Activated CD4-positive, alpha-beta T cell treated with anti-CD3 and anti-CD28 coated beads for 4 hours (primary cell): ENCODE measurements at places on chromosomes 1 and 21.
A peak's percentile ranks its signal among the peaks of the same experiment; 100 is the strongest.

- DNase-seq: no peak
These were observed 79.8 kb upstream of the LRRC8B start for GRCh38 chr1:89444791-89445190.

- DNase-seq: peak; percentile 60
These were observed 25.9 kb upstream of the DNAJC11 start for GRCh38 chr1:6727535-6727934.

DNA sequence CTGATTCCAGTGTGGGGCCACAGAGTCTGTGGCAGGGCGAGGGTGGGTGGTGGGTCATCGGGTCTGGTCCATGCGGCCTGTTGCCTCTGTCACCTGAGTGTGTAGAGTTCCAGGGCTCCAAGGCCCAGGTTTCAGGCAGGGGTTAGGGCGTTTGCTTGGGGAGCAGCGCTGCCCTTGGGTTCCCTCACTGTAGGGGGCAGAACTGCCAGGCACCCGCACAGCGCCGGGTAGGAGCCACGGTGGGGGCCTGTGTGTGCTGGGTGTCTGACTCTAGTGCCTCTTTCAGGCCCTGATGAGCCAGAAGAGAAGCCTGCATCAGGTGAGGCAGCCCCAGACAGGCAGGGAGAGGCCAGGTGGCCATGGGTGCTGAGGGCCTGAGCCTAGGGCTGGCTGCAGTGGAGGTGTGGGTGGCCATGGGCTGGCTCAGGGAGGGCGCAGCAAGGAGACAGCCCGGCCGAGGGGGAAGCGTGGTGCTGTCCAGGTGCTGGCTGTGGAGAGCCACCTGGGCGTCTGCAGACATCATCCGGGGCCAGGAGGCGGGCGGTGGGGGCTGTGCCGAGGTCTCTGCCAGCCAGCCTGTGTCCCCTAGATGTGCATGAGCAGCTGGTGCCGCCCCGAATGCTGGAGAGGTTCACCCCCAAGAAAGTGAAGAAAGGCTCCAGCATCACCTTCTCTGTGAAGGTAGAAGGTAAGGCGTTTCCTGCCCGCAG, 72.3 kb downstream of the TRIM11 start:
- DNase-seq: no peak

DNA sequence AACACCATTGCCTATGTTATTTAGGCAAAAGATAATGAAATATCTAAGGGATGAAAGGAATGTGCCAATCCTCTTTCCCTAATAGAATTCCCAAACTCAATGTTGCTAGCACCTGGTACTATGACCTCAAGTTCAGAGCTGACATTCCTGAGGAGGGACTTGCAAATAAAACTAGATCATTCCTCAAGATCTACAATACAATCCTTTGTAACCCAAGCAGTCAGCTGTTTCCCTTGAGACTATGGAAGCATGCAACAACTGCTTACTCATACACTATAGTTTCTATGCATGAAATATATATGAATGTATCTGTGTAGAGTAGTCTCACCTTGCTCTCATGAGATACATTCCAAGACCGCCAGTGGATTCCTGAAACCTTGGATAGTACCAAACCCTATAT, 65.0 kb downstream of the ABL2 start:
- no peak for DNase-seq

- no peak for DNase-seq
These were observed 710 bp upstream of the PRPF3 start for GRCh38 chr1:150320667-150320978.

DNA sequence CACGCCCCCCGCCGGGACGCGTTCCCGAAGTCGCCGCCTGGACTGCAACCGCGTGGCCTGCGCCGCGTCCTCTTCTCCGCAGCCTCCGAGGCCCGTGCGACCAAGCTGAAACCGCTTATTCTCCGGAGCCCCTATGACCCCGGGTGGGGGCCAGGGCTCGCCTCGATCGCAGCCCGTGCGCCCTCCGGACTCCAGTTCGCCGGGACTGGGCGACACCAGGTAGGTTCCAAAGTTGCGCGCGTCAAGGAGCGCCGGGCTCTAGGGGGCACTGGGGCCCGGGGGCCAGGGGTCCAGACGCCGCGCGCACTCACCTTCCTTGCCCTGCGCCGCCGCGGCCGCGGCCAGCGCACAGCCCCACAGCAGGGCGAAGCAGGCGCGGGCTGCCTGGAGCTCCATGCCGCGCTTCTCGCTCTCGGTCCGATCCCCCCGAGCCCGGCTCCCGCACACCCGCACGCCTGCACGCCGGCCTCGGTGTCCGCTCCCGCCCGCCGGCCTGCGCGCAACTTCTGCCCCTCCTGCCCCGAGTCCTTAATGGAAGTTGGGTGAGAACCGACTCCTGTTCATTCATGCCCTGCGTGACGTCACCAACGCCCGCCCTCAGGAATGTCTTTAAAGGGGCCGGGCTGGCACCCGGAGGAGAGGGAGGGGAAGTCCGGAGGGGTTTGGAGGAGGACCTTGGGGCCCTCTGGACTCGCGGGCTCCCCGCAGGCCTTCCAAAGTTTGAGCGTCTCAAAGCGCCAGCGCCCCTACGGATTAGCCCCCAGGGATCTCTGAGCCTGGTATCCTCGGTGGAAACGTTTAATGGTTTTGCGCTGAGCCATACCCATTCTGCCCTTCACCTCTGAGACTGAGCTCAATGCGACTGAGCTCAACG, at the start of gene EPHA2:
TSS of gene EPHA2 (minus strand) at position 533 of the 874 bp plus-strand sequence. CDS start at position 396, 137 bp downstream.
- no peak for DNase-seq

- no peak for DNase-seq
These were observed 209.5 kb upstream of the C1orf174 start for GRCh38 chr1:4109628-4109940.

GRCh38 chr1:96002201-96002600, 719.4 kb upstream of the PTBP2 start:
- DNase-seq: no peak

GRCh38 chr21:29658934-29659203, 280.9 kb downstream of the GRIK1 start:
- no peak for DNase-seq

GRCh38 chr1:160206036-160206389, 829 bp downstream of the PEA15 start:
- DNase-seq: peak; percentile 71

- DNase-seq: no peak
These were observed 113.5 kb downstream of the OMA1 start for GRCh38 chr1:58432851-58433668.

- no peak for DNase-seq
These were observed 218.7 kb upstream of the VAMP3 start for GRCh38 chr1:7552402-7552801.

- DNase-seq: no peak
These were observed 15.8 kb downstream of the SLC45A3 start for GRCh38 chr1:205664399-205665017.

DNA sequence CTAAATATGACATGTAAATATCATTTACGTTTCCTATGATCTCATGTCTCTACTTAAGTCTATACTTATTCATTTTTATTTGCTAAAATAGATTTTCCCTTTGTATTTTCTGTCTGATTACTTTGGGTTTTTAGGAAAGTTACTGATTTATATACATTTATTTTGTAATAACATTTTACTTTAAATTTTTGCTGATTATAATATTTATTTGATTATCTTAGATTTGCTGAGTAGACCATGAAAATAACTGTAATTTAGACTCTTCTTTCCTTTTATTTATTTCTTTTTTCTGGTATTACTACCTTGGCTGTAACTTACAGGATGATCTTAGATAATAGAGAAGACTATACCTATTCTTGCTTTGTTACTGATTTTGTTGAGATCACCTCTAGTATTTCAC, 159.9 kb upstream of the POGK start:
- DNase-seq: no peak
